ENCODE measurements at places on chromosomes 2 and 18. TPM values are rescaled to one million over a fixed set of nuclear protein-coding genes. Genes with fewer than 3 reads are reported as not detected.

The GNAL gene
- total RNA-seq = 20.3 TPM

The C2orf15 gene
- total RNA-seq = 0.39 TPM

DNA sequence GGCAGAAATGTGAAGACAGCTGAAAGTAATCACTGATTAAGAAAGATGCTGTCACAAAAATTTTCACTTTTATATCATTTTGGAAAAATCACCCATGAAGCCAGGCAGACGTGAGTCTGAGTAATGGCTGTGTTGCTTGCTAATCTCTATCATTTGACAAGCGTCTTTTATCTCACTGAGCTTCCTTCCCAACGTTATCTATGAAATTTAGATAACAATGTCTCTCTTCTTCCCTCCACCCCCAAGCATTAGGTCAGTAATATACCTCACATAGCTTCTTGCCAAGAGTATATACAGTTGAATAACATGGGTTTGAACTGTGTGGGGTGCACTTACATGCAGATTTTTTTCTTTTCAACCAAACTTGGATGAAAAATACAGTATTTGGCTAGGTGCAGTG lies 388.6 kb upstream of the NRXN1 start:
- DNase-seq = no peak

- DNase-seq = no peak
Measured at GRCh38 chr2:2546046-2546445, 215.0 kb upstream of the MYT1L start.
